ENCODE measurements at places on chromosomes 12 and 14.
A peak's percentile ranks its signal among the peaks of the same experiment; 100 is the strongest.

DNA sequence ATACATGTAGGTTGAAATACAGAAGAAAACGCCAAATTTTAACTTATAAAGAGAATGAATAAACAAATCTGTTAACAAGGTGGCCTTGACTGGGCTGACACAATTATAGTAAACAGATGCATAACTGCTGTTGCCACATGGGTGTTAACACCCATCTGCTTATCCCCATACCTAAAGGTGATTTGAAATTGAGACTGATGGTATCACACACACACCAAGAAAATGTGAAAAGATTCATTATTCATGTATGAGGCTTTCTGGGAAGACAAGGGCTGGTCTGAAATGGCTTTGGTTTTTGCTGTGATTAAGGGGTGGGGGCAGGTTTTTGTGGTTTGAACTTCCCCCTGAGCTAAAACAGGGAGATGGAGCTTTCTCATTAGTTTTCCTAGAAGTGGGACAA, 156.6 kb downstream of the SYT10 start:
- no peak for DNase-seq

DNA sequence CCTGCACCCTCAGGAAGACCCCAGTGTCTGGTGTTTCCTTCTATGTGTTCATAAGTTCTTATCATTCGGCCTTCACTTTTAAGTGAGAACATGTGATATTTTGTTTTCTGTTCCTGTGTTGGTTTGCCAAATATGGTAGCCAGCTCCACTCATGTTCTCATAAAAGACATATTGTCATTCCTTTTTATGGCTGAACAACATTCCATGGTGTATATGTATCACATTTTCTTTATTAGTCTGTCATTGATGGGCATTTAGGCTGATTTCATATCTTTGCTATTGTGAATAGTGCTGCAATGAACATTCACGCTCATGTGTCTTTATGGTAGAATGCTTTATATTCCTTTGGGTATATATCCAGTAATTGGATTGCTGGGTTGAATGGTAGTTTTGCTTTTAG, 645.1 kb downstream of the SLC16A7 start:
- no peak for DNase-seq

GRCh38 chr12:121927813-121928212, 9.4 kb downstream of the CFAP251 start:
- DNase-seq: no peak

GRCh38 chr12:99800605-99801004, 153.1 kb downstream of the GARIN6 start:
- DNase-seq: no peak

DNA sequence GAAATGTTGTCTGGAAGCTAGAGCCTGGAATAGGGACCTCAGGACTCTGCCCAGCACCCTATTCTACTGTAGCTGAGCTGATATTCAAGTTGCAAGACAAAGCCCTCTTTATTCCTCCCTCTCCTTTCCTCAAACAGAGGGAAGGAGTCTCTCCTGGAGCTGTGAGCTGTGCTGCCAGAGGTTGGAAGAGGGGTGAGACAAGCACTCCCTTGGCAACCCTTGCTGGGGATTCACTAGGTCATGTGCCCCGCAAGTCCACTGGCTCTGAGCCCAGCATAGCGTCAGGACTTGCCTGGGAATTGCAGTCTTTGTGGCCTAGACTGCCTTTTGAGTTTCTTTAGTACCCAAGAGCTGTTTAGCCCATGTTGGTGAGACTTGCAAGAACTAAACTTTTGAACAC, 11.4 kb upstream of the ASCL1 start:
- DNase-seq: no peak

GRCh38 chr12:110365489-110366320, 37.8 kb downstream of the ANAPC7 start:
- no peak for DNase-seq

- peak; percentile 53 for DNase-seq
Observed at GRCh38 chr12:9634177-9634803, 26.6 kb upstream of the KLRB1 start.

- peak; percentile 26 for DNase-seq
Observed at GRCh38 chr14:64423987-64424386, 35.8 kb downstream of the MTHFD1 start.

GRCh38 chr14:68814539-68815297, 21.9 kb upstream of the ZFP36L1 start:
- DNase-seq: no peak

DNA sequence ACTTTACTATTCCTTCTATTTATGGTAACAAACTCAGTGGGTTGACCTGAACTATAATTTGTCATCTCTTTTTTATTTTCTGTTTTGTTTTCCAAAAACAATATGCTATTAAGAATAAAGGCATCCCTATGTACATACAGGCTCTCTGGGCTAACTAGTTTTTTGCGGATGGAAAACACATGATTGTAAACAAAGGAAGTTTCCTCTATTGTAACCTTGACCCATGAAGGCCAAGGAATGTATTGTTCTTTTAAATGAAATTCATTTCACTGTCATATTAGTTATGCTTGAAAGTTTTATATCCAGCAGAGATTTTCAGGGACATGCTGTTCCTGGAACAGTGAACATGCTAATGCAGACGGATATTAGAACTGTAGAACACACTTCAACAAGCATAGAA, 705.0 kb upstream of the SEL1L start:
- no peak for DNase-seq

GRCh38 chr14:55579724-55580469, at the start of gene KTN1:
Gene KTN1, plus strand, starts transcription at chr14:55580207. Its CDS starts 31,842 bp downstream, at chr14:55612049.
- DNase-seq: peak; percentile 85

DNA sequence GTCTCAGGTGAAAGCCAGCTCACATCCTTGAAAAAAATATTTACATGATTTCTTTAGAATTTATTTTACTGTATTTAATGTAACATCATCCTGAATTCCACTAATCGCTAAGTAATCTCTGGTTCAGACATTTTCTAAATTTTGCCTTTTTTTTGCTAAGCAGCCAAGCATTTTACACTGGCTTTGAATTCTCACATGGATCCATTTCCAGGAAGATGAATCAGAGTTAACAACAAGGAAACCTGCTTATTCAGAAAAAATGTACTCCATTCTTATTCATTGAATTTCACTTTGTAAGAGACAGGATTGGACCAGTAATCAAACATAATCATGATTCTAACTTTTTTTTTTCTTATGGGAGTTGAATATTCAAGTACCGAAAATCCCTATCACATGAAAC, 1785.1 kb upstream of the FLRT2 start:
- DNase-seq: no peak

DNA sequence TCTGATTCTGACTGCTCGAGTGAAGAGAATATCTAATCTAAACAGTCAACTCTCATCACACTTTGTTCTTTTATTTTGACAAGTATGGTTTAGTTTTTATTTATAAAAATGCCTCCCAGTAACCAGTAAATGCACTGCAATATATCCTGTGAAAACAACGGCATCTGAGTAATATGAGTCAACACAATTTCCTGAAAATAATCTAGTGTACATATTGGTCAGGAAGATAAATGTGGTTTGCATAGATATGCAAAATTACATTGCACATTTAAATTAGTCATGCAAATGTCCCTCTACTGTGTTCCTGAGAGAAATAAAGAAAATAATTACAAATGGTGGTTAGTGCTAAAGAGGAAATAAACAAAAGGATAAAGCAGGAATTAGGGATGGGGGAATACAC, 1190.7 kb upstream of the SEL1L start:
- no peak for DNase-seq

GRCh38 chr12:96194971-96195844, 1.0 kb downstream of the ELK3 start:
- DNase-seq: peak; percentile 54

DNA sequence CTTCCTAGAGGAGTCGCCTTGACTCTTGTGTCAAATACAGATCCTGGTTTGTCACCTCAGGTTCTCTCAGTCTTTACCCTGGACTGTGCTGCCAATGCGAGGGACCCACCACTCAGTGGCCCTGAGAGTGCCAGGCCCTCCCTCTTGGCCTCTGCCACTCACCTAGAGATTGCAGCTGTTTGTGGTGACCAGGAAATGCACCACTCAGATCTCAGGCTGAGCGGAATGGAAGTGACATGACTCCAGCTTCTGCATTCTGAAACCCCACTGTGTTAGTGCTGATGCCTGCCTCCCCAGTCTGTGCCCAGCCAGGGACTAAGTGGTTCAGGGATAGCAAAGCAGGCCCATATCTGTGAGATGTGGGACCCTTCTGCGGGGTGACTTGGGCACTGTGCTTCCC, 27.8 kb upstream of the NEDD1 start:
- DNase-seq: no peak

DNA sequence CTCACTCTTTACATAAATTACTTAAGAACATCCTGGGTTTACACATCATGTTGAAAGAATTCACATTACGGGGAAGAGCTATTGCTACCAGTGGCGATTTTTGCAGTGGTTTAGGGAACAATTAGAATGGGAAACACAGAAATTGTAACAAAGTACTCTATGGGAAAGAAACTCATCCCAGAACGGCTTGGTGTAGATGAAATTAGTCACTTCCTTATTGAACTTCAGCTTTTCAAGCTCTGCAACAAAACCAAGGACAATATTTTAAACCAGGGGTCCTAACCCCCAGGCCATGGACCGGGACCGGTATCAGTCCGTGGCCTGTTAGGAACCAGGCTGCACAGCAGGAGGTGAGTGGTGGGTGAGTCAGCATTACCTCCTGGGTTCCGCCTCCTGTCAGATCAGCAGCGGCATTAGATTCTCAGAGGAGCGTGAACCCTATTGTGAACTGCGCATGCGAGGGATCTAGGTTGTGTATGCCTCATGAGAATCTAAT, 32.3 kb upstream of the FICD start:
- DNase-seq: no peak

DNA sequence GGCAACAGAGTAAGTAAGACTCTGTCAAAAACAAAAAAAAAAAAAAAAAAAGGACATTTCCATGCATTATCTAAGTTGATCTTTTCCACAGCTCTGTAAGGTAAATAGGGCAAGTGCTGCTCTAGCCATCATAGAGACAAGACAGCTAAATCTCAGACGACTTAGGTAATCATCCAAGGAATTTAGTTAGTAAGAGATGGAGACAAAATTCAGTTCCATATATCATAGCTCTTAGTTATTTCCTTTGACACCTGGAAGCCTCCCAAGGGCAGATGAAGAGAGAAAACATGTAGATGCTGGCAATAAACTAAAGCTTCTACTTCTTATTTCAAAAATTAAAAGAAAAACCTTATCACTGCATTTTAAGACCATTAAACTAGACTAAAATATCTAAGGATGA, 48.7 kb downstream of the ST8SIA1 start:
- no peak for DNase-seq

- no peak for DNase-seq
Observed at GRCh38 chr12:26741584-26742227, 91.3 kb downstream of the ITPR2 start.

- DNase-seq: no peak
Observed at GRCh38 chr12:96400631-96401075, 414 bp upstream of the CDK17 start.

DNA sequence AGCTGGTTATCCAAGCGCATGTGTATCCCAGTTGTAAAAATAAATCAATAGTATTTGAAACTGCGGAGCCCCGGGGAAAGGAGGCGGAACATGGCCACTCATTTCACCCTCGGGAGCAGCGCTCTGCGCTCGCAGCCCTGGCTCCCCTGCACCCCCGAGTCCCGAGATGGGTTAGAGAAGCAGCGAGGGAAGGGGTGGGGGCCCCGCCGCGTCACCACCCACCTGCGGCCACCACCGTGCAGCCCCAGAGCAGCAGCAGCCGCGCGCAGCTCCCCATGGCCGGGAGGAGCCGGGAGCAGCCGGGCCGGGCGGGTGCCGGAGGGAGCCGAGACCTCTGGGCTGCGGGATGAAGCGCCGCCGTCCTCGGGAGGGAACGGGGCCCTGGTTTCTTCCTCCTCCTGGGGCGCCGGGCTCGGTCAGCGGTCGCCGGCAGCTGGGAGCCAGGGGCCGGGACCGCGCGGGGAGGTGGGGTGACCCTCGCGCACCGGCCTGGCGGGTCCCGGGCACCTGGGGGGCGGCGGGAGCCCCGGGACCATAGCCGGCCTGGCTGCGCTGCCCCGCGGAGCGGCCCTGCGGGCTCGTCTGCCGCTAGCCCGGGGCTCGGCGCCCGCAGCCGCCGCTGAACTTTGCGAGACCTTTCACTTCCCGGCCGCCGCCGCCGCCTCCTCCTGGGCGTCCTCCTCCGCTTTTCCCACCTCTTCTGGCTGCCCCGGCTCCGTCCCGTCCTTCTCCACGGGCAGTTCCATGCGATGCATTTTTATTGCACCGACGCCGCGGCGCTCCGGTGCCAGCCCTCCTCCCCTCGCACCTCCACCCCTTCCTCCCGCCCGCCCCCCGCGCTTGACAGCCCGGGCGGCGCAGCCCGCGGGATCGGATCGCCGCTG, at the start of gene NTN4:
Gene NTN4, minus strand, starts transcription at position 732 of the 884 bp plus-strand sequence. Its CDS starts 455 bp downstream, at position 277.
- peak; percentile 15 for DNase-seq

DNA sequence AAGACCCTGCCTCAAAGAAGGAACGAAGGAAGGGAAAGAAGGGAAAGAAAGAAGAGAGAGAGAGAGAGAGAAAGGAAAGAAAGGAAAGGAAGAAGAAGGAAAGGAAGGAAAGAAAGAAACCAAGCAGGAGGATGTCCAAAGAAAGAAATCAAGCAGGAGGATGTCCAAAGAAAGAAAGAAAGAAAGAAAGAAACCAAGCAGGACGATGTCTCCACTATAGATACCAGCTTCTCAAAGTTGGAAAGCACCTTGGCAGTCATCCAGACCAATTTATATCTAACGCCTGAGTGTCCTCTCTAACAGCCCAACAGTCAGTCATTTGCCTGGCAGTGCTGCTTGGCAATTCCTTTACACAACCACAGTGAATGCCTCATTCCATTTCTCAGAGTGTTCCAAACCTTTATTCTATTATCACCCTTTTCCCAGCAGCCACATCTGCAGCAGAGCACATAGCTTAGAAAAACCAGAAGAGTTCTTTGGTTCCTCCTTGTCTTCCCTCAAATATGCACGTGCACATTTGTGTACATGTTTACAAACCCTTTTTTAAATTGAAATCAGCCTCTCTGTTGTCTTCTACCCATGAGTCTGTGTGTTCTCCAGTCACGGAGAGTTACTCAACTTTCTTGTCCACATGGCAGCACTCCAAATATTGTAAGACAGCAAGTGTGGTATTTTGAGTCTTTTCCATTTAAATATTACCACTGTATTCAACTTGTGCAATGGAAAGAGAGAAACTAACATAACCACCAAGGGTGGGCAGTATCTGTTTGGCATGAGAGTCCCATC, 138.4 kb downstream of the STXBP6 start:
- no peak for DNase-seq

GRCh38 chr12:64390275-64390851, at the start of gene C12orf56:
Gene C12orf56, minus strand, starts transcription at chr12:64390758. Its CDS starts 193 bp downstream, at chr12:64390565.
- DNase-seq: no peak

DNA sequence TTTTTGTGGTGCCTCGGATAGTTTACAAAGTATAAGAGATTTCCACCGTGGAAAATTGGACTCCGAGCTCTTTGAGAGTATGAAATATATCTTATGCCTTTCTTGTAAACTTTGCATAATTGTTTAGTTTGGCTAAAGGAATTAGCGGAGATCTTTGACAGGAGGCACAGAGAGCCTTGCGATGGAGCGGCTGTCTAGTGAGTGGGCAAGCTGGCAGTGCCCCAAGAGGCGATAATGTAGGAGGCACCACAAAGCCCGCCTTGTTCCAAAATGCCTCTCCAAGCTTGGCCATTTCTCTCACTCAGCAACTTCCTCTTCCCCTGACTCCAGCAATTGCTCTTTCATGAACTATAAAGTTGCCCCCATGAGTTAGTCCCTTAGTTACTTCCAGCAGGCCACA, 270.1 kb upstream of the PRICKLE1 start:
- DNase-seq: no peak

GRCh38 chr14:100894416-100894815, 9.1 kb downstream of the RTL1 start:
- no peak for DNase-seq

Data from activated T-cell treated with anti-CD3 and anti-CD28 coated beads for 48 hours (primary cell).